WTC11 (cell line): ENCODE measurements at places on chromosomes 4 and X. TPM values are rescaled to one million over a fixed set of nuclear protein-coding genes. Genes with fewer than 3 reads are reported as not detected.

Gene ITIH6
- 0.02 to 0.05 TPM (median 0.04 TPM) in 3 replicates for total RNA-seq

Gene PRSS12
- total RNA-seq, result 8.4 to 14.1 TPM (median 10.5 TPM) in 3 replicates

Gene CT45A1
- not detected in 3 replicates for total RNA-seq

Gene PSAPL1
- total RNA-seq, result 0.05 TPM in 1 of 3 replicates, not detected in the others

Gene ABLIM2
- 2.6 to 3.9 TPM (median 2.8 TPM) in 3 replicates for total RNA-seq

DNA sequence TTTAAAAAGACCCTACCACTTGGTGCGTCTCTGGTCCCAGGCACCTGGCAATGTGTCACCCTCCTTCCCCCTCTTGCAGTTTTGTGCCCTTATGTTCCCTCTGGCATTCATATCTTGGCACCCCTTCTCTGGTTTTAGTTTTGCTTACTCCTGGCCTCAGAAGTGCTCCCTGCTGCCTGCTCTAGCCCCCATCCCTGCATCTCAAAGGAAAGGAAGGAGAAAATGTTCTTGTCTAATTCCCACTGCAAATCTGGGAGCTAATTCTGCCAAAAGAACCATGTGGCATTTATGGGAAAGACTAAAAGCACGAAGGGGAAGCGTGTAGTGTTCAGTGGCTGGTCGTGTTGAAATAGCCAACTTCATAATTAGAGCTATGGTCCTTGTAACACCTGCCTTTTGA, 340.1 kb upstream of the RPS6KA3 start:
- H3K4me1 ChIP-seq, result peaks cover 8% of the 10 kb centered on the region
- no peak overlapping the region for H3K4me3 ChIP-seq
- H3K27ac ChIP-seq, result no peak overlapping the region
- no peaks in the 10 kb centered on the region for H3K36me3 ChIP-seq

DNA sequence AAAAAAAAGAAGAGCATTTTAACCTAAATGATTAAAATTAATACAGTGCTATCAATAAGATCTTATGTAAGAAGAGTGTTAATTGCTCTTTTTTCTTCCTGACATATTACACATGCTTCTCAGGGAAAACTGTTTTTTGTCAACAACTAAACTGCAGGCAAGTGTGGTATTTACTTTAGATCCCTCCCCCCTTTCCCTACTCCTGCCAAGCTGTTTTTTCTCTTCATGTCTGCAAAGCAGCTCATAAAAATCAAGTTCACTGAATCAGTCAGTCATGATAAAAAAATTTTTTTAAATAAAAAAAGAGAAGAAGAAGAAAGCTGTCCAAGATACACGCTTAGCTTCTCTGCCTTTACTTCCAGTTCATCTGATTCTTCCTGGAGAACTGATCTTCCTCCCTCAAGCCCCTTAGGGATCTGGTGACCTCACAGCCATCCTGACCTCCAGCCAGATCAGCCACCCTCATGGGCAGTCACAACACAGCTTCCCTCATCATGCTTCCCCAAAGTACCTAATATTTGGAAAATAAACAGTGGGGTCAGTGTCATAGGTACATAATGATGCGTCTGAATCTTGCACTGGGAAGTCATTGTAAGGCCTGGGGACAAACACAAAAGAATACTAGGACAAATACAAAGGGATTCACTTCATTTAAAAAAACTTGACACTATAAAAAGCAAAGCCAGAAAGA, 87.0 kb downstream of the ZNF827 start:
- H3K4me1 ChIP-seq, result peaks cover 19% of the 10 kb centered on the region
- no peaks in the 10 kb centered on the region for H3K27me3 ChIP-seq
- H3K4me3 ChIP-seq, result no peak overlapping the region

DNA sequence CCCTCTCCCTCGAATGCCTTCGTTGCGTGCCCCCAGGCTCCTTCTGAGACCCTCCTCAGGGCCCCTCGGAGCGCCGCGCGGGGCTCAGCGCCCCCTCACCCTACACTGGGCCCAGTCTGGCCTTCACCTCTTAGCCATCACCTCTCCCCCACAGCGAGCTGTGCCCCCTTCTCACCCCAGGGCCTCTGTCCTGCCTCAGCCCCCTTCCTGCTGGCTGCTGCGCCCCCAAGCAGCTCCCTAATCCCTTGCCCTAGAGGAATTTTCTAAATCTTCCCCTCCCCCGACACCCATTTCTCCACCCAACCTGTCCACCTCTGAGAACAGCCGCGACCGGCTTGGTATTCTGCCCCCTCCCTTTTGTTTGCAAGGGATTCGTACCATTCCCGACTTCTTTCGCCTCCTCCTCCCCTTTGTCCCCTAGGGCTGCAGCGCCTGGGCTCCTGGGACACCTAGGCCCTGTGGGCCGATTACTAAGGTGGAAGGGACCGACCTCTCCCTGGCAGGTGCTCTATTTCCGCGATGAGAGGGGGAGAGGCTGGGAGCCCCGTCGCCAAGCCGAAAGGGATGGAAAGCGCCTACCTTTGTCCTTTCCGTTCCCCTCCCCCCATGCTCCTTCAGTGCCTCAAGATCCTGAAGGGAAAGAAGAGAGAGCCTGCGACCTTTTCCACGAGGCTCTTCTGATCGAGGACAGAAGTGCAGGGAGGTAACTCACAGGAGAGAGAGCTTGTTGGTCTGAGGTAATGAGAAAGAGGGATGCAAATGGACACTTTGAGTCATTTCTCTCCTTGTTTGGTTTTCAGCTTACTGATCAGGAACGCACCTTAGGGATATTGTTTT, 10.9 kb downstream of the DLG3 start:
- H3K4me1 ChIP-seq, result peaks cover 50% of the 10 kb centered on the region
- H3K27ac ChIP-seq, result peak overlapping the region; percentile 83
- H3K27me3 ChIP-seq, result no peaks in the 10 kb centered on the region
- DNase-seq, result peak; percentile 36
- H3K4me3 ChIP-seq, result peak overlapping the region; percentile 92

DNA sequence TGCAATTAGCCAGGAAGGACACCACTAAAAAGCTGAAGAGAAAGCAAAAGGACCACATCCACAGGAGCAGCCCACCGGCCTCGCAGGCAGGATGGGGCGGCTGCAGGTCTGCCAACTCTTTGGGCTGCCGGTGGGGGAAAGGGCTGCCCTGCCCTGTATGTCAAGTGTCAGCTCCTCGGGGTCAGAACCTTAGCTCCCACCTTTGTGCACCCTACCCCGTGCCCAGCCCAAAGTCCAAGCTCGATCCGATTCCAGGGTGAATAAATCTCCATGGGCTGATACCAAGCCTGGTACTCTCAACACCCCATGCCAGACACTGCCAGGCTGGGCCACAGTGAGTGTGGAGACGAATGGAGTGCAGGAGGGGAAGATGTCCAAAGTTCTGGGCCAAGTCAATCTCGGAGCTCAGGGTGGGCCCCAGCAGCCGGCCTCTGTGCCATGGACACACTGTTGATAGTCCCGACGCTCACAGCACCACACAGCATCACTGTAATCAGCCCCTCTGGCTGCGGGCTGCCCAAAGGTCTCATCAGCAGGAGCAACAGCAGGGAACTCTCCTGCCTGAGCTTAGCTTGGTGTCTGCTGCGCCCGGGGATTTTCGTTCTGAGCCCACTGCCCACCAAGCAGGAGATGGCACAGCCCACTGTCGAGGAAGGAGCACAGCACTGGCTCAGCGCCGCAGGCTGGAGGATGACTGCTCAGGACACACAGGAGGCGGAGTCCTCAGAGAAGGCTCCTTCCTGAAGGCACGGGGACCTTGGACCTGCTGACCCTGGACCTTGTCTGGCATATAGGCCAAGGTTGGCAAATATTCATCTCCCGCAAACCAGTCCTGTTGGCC, 84.4 kb downstream of the JAKMIP1 start:
- H3K4me1 ChIP-seq, result peaks cover 44% of the 10 kb centered on the region
- H3K4me3 ChIP-seq, result no peak overlapping the region
- no peak for DNase-seq
- H3K27me3 ChIP-seq, result peaks cover 6% of the 10 kb centered on the region
- H3K36me3 ChIP-seq, result no peaks in the 10 kb centered on the region

DNA sequence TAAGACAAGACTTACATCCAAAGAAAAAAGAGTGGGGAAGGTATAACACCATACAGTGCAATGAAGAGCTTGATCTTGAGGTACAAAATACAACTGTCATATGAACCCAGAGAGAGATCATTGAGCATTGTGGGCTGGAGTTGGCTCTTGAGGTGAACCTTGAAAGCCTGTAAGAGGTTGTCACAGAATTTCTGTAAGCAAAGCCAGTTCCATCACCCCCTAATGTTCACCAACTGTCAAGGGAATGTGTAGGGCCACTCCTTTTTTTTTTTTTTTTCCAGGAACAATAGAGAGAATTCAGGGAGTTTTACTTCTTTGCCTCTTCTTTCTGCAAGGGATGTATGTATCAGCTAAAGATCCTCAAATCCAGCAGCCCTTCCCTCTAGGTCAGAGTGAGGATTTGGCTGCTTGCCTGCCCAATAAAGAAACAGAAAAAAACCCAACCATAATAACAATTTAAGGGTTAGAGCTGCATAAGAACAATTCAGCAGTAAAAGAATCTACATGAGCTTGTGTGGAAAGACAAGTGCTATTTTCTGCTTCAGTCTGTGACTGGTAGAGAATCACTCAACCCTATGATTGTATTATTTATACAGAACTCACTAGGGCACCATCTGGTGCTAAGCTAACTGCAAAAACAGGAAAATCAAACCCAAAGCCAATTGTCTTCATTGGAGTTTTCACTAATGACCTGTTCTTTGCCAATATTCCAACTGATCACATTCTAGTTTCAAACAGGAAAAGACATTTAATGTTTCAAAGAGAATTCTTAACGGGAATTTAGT, 217.5 kb upstream of the TEX13C start:
- no peaks in the 10 kb centered on the region for H3K36me3 ChIP-seq
- no peaks in the 10 kb centered on the region for H3K4me1 ChIP-seq
- no peak overlapping the region for H3K27ac ChIP-seq
- DNase-seq, result no peak

GRCh38 chr4:65624651-65625050, 45.6 kb downstream of the EPHA5 start:
- no peak overlapping the region for H3K27ac ChIP-seq
- no peaks in the 10 kb centered on the region for H3K4me1 ChIP-seq
- no peaks in the 10 kb centered on the region for H3K36me3 ChIP-seq
- no peaks in the 10 kb centered on the region for H3K27me3 ChIP-seq
- H3K4me3 ChIP-seq, result no peak overlapping the region

DNA sequence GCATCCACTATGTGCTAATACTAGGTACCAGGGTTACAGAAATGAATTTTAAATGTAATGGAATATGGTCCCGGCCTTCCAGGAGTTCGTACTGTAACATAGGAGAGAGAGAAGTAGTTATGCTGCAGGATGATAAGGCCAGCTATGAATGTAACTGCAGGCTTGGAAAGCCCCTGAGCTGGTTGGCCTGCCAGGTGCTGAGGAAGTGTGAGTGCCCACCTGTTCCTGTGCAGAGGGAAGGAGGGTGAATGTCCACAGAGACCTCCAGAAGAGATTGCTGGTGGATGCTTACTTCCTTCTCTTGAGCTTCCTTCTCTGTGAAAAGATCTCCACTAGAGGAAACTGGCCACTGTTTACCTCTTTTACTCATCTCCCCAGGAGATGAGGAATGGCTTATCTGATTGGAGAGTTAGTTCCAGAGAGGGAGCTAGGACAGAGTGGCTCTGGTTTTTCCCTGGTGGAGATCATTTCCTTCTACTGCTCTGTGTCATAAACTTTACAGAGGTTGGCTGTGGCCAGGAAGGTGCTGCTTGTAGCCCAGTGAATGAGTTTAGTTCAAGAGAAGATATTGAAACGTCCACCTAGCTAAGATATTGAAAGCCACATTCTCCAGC, 114.0 kb upstream of the LNX1 start:
- no peak for DNase-seq
- no peaks in the 10 kb centered on the region for H3K27me3 ChIP-seq
- H3K27ac ChIP-seq, result no peak overlapping the region
- H3K4me1 ChIP-seq, result peaks cover 23% of the 10 kb centered on the region

- H3K36me3 ChIP-seq, result no peaks in the 10 kb centered on the region
- DNase-seq, result no peak
Observed at GRCh38 chr4:74933562-74934015, 673 bp downstream of the PARM1 start.

- no peak overlapping the region for H3K4me3 ChIP-seq
- no peak overlapping the region for H3K27ac ChIP-seq
- H3K36me3 ChIP-seq, result peaks cover 2% of the 10 kb centered on the region; the same call in 1 of the 2 replicates
- DNase-seq, result no peak
Observed at GRCh38 chr4:161555689-161556660, 607.8 kb downstream of the FSTL5 start.
